Stimulated activated CD4-positive, alpha-beta T cell treated with anti-CD3 and anti-CD28 coated beads, Interleukin-1b, Interleukin-23, amount 100 ng/mL, for 4 hours (primary cell): ENCODE measurements at places on chromosomes 5 and 9.

DNA sequence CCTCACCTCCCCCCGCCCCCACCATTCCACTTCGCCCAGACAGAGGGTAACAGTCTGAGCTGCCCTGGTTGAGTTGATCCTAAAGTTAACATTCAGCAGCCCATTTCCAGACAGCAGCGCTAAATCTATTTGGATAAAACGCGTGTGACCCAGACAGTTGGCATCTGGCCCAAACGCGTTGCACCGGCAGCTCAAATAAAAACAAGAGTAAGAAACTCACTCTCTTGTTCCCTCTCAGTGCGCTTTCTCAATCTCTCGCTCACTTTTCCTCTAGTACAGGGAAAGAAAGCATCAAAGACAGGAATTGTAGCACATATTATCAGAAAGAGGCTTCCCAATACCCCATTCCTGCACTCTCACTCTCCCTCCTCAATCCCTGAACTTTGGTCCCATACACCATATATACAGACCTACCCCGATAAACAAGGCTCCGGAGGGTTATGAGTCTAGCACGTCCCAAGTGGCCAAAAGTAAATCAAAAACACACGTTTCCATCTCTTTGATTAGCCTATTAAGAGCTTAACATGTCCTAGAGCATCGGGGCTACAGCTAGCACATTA, 1.3 kb downstream of the ADAMTS6 start:
- no peak for DNase-seq

- no peak for DNase-seq
Observed at GRCh38 chr5:32202394-32202793, 28.3 kb upstream of the GOLPH3 start.

DNA sequence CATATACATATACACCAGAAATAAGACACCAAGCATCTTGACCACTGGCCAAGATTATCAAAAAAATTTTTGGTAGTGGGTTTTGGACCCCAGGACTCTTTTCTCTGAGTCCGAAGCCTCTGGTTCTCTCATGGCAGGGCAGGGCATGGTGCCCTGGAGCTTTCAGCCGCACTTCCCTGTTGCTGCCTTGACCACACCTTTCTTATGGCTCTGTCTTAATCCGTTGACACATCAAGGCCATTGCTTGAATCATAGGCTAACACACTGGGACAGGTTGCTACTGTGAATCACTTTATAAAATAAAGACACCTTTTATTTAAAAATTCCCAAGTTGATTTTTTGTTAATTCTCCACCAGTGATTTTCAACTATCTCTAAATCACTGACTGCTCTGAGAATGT, 45.4 kb upstream of the CAST start:
- DNase-seq = no peak

GRCh38 chr5:137192293-137192743, 306.8 kb downstream of the SPOCK1 start:
- no peak for DNase-seq

GRCh38 chr9:87702921-87703320, 23.0 kb upstream of the CTSL start:
- DNase-seq = no peak

- DNase-seq = no peak
Observed at GRCh38 chr9:18404434-18405029, 69.4 kb upstream of the ADAMTSL1 start.

GRCh38 chr5:68749631-68750030, 344.2 kb upstream of the SLC30A5 start:
- DNase-seq = no peak

- no peak for DNase-seq
Observed at GRCh38 chr9:35277628-35278359, 116.0 kb downstream of the UNC13B start.

DNA sequence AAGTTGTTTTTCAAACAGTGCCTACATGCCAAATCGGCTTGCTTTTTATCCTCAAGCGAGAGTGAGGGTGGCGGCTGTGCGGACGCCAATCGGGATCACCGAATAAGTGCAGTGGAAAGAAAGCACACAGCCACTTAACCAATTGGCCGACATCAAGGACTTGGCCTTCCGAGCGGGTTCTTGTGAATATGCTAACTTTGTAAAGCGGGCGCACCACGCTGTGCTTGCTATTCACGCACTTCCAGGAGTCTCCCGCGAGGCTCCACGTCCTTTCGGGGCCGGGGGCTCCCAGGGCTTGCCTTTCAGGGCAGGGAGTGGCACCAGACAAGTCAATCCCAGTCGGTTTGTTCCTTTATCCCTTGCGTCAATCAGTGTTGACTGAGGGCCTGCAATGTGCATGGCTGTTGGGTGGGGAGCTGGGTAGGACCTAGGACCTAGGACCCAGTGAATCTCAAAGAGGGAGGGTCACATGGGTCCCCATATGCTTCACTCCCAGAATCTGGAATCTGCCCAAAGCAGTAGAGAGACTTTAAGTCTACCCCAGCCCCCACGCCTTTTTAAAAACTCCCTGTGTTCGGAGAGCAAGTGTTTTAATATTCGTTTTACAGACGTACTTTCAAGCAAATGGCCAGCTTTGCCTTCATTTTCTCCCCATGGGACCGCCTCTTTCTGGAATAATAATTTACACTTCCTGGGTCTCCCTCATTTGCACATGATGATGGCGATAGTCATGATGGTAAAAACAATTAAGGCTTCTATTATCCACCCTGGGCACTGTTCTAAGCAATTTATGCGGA, 2.0 kb upstream of the GCNT4 start:
- DNase-seq = no peak

DNA sequence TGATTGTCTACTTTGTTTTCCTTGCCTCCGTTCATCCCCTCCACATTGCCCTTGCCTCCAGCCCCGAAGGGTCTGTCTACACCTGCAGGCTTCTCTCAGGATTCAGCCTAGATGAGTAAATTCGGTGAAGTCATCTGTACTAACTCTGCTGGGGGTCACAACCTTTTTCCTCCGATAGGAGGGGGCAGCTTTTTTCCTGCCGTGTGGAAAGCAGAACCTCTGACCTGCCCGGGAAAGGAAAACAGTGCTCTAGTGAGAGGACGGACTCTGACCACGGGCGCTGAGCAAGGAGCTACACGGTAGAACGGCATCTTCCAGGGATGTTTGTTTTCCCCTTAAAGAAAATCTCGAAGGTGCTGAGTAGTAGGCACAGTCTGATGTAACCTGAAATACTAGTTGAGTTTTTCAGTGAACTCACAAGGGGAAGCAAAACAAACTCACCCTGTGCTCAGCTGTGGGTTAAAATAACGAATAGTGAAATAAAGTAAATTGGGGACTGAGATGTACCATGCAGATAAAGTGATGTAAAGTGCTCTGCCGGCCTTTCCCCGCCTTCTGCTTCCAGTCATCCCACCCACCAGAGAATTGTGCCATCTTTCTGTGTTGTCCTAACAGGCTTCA, 281.8 kb downstream of the AOPEP start:
- no peak for DNase-seq

- DNase-seq = no peak
Observed at GRCh38 chr5:16870878-16871277, 65.2 kb downstream of the MYO10 start.
